KBM-7 (cell line): ENCODE measurements at places on chromosomes 4 and X.

- DNase-seq = no peak
Observed at GRCh38 chr4:151673908-151674520, 86.8 kb downstream of the GATB start.

GRCh38 chr4:138451276-138451663 lies 209.1 kb upstream of the SLC7A11 start:
- DNase-seq = no peak

GRCh38 chrX:71545364-71545763 lies 12.5 kb downstream of the OGT start:
- no peak for DNase-seq

- no peak for DNase-seq
Observed at GRCh38 chrX:107560041-107560440, 68.3 kb upstream of the PRPS1 start.

- DNase-seq = no peak
Observed at GRCh38 chrX:1589356-1590130, 1.9 kb upstream of the AKAP17A start.

DNA sequence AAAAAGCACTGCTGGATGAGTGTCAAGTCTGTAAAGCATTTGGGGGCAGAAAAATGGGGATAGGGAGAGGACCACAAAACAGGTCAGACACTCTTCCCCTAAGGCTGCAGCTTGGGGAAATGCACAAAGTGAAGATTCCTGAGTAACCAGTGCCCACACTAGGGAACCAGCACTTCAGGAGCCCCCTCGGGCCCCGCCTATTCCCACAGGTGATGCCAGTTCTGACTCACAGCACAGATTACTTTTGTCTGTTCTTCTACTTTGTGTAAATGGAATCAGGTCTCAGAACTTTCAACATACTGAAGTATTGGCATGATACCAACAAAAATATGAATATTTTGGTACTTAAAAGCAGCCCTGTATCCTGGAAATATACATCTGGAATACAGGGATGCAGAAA lies 112.5 kb downstream of the ADRA2C start:
- DNase-seq = no peak

DNA sequence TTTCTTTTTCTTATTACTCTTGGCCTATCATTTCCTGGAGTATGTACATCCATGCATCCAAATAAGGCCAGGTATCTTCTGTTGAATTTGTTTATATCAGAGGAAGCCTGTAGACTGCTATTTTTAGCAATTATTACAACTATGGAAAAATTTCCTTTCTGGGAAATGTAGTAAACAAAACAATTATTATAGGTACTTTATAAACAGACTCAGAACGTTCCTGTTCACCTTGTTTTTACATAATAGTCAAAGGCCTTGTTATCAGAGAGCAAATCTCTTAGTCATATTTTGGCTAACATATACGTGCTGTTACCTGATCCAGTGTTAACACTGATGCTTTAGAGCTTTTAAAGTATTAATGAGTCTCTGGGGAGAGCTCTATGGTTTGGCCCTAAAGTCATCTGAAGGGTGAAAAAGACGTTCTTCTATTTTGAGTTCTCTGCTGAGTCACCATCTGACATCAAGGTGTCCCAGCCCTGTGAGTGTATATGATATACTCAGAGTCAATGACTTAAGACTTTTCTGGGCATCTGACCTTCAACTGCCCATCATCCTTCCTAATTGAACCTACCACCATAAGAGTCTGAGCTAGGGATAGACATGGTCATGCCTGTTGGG lies 7.3 kb downstream of the SPARCL1 start:
- DNase-seq = no peak

GRCh38 chr4:165635381-165635780 lies 237.7 kb upstream of the TLL1 start:
- DNase-seq = no peak

DNA sequence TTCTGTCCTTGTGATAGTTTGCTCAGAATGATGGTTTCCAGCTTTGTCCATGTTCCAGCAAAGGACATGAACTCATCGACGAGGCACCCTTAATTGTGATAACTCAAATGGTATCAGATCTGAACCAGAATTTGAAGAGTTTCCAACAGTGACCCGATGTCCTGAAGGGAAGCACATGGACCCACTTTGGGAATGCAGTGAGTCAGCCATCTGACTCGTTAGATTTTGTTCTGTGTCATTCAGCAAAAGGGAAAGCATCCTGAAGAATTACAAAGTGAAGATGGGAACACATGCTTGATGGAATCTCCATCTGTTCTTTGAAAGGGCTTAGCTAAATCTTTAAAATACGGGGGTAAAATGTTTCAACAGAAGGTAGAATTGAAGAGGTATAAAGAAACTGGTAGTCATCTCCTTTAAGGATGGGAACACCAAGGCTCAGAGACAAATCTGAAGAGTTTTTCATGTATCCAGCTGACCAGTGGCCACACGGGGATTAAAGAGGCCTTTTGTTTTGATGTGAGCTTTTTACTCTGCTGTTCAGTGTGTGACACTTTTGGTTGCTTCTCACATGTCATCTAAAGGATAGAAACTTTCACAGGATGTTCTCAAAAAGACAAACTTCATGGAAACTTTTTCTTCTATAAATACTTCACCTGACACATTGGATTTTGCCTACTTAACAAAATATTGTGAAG lies 393.8 kb downstream of the INPP4B start:
- no peak for DNase-seq

GRCh38 chr4:184402740-184403383 lies 71.5 kb downstream of the IRF2 start:
- DNase-seq = no peak

GRCh38 chr4:184815046-184815877 lies 10.5 kb downstream of the ACSL1 start:
- peak; percentile 65 for DNase-seq

GRCh38 chr4:52701207-52701606 lies 42.1 kb upstream of the USP46 start:
- no peak for DNase-seq

DNA sequence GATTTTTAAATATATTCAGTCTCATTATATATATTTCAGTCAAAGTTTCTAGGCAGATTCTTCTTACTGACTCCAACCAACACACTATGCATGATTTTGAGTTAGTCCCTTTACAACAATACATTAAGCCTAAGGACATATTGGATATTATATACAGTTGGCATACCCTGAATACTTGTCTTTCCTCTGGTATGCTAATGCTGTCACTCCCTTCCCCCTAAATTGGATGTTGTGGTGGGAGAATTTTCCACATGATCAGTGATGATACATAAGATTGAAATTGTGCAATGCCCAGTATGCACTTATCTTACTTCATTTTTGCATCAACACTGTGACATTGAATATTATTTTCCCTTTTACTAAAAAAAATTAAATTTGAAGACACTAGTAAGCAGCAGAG lies 935.2 kb downstream of the PCDH7 start:
- no peak for DNase-seq

DNA sequence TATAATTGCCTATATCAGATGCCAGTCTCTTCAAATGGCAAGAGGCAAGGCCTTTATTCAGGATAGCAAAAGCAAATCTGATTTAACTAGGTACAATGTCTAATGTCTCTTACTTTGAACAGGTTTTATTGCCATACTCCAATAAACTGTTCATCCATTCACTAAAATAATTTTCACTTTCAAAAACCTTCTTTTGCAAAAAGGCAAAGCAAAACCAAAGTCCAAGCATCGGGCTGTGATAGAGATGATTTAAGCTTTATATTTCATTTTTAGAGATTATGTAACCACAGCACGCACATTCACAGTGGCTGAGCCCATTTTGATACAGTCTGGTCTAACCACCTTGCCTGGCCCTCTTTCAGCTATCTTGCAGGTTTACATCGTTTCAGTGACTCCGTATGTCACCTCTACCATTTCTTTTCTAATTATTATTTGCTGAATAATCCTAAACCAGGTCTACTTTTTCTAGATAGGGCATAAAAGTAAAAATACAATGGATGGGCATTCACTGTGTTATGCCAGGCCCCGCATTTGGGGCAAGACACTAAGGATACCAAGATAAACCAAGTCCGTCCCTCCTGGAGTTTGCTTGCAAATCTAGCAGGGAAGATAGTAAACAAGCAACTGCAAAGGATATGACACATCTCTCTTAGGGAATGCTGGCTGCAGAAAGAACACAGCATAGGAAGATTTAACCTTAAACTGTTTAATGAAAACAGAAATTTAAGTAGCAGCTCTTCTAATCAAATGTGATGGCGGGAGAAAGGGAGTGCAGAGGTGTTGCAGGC lies 1.8 kb downstream of the CASP3 start:
- DNase-seq = no peak

DNA sequence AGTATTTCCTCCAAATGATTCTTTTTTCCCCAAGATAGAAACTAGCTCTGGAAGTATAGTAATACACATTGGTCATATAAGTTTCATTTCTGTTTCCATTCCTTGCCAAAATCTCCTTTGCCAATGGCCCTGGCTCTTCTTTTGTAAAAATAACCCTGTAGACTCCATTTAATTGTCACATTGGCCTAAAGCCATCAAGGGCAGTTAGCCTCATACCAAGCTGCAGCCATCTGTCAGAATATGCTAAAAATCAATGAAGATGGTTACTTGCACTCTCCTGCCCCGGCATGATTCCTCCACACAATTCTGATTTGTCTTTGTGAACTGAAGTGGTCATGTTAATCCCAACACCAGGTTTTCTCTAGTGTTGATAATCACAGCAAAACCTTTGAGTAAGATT lies 380.5 kb downstream of the SH2D1A start:
- DNase-seq = no peak

GRCh38 chr4:88706574-88706973 lies 8.9 kb upstream of the NAP1L5 start:
- DNase-seq = peak; percentile 12

GRCh38 chrX:54597728-54598127 lies 67.7 kb downstream of the GNL3L start:
- no peak for DNase-seq

DNA sequence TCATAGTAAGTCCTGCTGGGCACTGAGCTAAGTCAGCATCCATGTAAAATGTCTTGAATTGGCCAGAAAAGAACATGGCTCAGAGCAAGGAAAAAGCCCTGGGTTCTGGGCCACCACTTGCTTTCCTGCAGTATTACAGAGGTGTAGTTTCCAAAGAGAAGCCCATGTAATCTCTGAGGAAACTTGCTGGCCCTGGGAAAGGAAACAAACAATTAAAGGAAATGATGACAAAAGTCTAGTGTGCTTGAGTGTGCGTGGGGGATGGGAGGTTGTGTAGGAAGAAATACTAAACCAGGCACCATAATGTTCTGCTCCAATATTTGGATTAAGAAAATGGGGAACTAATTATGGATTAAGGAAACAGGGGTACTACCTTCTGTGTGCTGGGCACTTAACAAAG lies 39.5 kb upstream of the SMIM10L2A start:
- no peak for DNase-seq

- DNase-seq = no peak
Observed at GRCh38 chrX:87661761-87662160, 144.2 kb downstream of the KLHL4 start.

DNA sequence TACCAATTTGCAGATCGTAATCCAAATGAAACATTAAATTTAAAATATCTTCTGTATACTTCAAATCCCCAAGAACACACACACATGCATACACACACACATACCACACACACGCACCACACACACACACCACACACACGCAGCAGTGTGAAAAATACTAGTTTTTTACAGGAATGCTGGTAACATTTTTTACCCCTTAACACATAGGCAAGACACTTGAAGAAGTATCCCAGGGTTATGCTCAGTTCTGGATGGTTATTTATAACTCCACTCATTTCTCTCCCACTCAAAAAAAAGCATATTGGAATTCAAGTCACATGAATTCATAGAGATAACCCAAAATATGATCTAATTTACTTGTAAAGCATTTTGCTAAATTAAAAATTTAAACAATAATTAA lies 325.5 kb upstream of the SLC7A11 start:
- DNase-seq = no peak

DNA sequence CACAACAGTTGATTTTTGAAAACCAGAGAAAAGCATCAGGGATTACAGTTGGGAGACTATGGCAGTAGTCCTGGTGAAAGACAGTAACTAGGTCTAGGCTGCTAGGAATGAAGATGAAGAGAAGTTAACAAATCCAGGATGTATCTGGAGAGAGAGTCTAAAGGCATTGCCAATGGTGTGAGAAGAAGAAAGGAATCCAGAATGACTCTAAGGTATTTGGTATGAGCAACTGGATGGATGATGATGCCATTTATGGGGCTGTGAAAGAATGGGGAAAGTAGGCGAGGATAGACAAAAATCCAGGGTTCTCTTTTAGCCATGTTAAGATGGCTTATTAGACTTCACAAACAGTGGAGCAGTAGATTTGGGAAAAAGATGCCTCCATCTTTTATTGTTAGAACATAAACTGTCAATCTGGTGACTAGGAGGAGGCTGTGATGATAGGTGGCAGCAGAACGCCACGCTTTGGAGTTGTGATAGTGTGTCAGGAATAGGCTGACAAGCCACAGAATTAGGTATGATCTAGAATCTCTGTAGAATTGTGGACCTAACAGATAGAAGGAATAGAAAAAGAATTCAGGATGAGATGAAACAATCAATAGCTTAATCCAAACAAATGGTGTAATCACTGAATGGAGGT lies 27.3 kb upstream of the JADE1 start:
- no peak for DNase-seq

- DNase-seq = peak; percentile 33
Observed at GRCh38 chrX:40298572-40299479, 201.1 kb upstream of the BCOR start.

DNA sequence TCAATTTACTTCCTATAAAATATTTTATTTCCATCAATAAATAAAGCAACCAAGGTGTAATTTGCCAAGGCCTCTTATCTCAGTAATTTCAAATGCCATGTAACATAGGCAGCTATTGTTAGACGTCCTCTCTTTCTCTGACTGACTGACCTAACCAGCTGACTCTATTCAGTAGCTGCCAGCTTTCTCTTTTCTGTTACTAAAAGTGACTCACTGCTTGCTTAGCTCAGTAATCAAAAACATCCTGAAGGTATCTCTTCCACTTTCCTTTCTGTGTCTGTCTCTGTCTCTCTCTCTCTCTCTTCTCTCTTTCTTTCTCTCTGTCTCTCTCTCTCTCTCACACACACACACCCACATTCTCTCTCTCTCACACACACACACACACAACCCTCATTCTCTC lies 134.2 kb downstream of the SPOCK3 start:
- DNase-seq = no peak

DNA sequence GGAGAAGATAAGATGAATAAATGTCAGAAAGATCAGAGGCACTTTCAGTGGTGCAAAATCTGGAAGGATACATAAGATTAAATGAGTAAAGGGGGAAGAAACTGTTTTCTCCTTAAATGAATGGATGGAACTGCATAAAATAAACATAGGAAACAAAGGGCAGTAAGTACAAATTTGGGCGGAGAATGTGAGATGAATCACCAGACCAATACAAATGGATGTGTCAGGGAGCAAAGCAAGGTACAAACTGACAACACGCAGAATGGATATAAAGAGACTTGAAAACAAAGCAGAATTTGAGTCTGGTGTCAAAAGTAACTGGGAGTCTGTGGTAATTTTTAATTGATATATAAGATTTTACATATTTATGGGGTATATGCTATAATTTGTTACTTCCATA lies 175.3 kb upstream of the PCDH18 start:
- no peak for DNase-seq

- DNase-seq = no peak
Observed at GRCh38 chrX:141609111-141609510, 19.6 kb downstream of the SPANXA2 start.
